ENCODE measurements at places on chromosomes 12 and 14.

DNA sequence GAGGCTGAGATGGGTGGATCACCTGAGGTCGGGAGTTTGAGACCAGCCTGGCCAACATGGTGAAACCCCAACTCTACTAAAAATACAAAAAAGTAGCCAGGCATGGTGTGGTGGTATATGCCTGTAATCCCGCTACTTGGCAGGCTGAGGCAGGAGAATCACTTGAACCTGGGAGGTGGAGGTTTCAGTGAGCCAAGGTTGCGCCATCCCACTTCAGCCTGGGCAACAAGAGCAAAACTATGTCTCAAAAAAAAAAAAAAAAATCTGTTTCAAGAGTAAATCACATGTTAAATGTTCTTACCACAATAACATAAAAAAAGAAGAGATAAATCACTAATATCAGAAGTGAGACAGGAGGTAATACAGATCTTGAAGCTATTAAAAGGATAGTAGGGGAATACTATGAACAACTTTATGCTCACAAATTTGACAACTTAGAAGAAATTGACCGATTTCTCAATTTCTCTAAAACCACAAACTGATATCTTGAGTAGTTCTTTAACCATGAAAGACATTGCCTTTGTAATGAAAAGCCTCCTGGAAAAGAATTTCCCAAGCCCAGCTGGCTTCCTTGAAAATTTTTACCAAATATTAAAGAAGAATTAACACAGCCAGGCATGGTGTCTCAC, 37.7 kb downstream of the TAOK3 start:
- DNase-seq: no peak

- DNase-seq: no peak
Observed at GRCh38 chr14:101476258-101476915, 84.9 kb upstream of the DIO3 start.

- no peak for DNase-seq
Observed at GRCh38 chr12:106308611-106309010, 6.1 kb downstream of the TCP11L2 start.

GRCh38 chr12:112307317-112308011, 74.8 kb downstream of the HECTD4 start:
- no peak for DNase-seq

DNA sequence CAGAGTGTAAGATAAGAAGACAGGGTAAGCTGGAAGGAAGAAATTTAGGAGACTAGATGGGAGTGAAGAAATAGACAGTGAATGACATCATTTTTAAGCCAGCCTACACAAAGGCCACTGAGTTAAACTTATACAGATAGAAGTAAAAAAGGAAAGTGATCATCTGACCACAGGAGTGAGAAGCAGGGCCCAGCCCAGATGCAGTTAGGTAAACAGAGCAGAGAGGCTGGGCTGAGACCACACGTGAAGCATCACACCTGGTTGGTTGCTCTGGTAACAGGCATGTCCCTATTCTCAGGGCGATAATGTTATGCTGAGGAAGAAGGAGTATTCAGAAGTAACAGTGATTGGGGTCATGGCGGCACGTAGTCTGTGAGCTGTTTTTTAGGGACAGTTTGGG, 1079.4 kb downstream of the AACS start:
- no peak for DNase-seq

GRCh38 chr12:118377021-118377883, 897 bp downstream of the SUDS3 start:
- DNase-seq: no peak

DNA sequence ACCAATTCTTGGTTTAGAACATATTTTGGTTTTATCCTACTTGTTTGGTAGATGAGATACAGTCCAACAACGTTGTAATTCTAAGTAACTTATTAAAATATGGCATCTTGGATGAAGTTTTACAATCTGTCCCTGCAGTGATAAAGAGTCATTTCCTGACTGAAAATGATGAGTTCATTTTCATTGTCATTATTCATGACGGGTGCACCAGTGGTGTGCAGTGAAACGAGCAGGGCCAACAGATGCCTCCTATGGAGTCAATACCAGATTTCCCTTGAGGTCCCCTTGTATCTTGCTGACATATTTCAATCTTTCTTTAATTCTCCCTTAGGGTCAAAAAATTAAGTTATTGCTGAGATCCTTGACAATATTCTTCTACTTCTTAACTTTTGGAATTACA, 438.5 kb downstream of the LRIG3 start:
- DNase-seq: no peak

DNA sequence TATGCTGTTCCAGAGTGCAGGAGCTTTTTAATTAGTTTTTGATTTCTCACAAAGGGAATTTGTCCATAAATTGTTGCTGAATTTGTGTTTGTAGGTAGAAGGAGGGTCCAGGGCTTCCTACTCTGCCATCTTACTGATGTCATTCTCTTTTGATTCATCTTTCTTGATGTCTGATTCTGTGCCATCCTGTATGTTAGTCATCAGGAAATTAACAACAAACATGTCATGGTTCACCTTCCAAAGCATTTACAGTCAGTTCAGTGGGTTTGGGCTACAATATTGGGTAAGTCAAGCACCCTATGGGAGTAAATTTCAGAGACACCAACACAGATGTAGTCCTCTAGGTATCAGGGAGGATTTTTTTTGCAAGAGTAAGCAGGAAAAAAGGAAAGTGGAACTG, 135.2 kb upstream of the SLC38A2 start:
- no peak for DNase-seq

- no peak for DNase-seq
Observed at GRCh38 chr14:24659916-24660570, 26.1 kb upstream of the GZMB start.

- peak; percentile 24 for DNase-seq
Observed at GRCh38 chr12:56346675-56347074, 8.0 kb downstream of the IL23A start.

GRCh38 chr14:63672417-63673180, 30.9 kb upstream of the WDR89 start:
- DNase-seq: no peak

DNA sequence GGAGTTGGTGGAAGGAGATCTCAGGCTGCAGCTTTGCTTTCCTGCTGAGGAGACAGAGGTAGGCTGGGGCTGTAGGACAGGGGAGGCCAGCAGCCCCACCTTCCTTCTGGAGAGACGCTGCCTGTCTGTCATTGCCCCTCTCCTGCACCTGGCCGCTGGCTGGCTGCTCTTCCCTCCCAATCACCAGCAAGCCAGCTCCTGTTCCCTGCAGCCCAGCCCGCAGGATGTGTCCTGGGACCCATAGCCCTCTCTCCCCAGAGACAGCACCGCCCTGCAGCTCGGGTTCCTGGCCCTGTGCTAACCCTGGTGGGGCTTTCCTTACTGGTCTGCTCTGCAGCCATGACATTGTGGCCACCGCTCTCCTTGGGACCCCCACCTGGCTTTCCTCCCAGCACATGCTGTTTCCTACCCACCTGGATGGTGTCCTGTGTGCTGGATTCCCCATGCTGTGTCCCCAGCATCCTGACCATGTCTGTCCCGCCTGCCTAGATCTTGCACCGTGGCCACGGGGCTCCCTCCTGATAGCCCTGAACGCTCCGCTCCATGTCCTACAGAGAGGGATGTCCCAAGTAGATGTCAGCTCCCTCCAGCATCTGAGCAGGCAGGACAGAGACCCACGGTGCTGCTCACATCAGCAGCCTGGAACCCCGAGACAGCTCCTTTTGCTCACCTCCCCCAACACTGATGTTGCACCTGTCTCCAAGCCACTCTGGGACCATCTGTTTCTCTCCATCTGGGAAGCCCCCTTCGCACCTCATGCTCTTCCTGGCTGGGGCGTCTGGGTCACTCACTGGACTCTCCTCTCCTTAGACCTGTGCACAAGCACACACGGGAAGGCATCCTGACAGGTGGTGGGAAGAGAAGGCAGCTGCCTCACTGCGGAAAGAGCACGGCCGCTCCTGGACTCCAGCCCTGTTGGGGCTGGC, 1.1 kb upstream of the MTA1 start:
- DNase-seq: no peak

DNA sequence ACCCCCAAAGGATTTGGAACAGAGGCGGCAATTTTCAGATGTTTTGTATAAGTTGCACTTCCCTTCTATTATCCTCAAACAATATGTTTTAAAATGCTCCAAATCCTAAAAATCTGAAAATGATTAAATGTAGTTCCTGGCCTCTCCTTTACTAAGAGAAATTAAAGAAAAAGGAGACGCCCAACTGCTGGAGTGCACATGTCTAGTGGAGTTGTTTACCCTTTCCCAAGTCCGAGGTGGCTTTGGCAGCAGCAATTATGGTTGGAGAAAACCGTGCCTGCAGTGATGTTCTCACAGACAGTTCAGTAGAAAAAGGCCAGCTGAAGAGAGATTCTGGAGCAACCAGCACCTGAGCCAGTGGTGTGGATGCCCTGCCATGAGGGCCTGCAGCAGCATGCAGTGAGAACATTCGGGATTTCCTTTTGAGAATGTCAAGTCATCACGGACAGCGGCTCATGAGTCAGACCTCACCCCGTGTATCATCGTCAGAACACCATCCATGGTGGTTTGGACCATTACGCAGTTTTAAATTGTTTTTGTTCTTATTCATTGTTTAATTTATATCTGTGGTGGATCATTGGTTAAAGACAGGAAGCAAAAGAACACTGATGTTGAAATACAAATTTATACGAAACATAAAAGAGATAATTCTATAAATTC, 179.0 kb upstream of the KRR1 start:
- no peak for DNase-seq
